ENCODE measurements at places on chromosomes 2 and 18.

- no peak for DNase-seq
Observed at GRCh38 chr2:205714058-205714776, 31.9 kb downstream of the NRP2 start.

DNA sequence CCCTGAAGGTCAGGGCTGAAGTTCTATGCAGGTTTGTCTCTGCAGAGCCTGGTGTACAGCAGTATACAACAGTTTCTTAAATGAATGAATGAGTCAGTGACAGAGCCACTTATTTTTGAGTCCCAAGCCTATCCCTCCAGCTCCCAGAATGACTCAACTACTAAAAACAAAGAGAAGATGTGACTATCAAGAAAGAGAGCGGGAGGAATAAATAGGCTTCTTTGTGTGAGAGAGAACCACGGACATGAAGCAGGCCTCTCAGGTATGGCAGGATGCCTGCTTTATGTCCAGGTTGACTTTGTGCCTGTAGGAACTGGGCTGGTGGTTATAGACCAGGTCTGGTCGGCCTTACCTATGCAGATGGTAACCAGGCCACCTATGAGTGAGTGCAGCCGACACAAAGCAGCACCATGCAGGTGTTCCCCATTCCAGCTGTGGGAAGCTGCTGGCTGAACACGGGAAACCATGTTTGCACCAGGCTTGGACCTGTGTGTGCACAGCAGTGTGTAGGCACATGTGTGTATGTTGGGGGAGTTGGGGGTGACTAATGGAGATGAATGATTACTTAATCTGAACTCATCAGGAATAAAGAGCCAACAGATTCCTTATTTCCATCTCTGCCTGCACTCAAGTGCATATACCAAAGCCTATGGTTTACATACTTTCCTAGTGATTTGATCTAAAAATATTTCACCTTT is 171.0 kb downstream of the OSR1 start:
- DNase-seq: no peak

GRCh38 chr2:158199928-158200650 is 98.4 kb downstream of the UPP2 start:
- no peak for DNase-seq

DNA sequence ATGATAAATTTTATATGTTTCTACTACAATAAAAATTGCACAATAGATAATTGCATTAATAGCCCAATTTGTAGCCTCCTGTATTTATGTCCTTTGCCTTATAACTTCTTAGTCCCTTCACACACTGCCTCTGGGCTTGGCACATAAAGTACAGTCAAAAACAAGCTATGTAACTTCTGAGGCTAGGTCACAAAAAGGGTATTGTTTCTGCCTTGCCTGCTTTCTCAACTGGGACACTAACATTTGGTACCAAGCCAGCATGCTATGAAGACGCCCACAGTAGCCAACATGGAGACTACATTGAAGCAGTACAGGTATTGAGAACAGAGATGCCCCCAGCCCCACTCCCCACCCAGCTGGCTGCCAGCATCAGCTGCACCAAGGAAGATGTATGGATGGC is 5.4 kb upstream of the SLC3A1 start:
- DNase-seq: no peak

DNA sequence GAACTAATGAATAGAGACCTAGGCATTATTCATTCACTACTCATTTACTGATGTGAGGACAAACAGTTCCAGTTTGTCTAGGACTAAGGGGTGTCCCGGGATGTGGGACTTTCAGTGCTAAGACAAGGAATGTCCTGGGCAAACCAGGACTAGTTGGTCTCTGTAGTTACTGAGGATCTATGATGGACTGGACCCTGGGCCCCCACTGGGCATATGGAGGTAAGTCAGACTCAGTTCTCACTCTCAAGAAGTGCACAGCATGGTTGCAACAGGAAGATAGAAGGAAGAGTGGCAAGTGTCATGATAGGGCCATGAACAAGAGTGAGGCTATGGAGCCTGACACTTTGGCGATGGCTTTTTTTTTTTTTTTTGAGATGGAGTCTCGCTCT is 128.2 kb downstream of the MYCN start:
- DNase-seq: no peak

DNA sequence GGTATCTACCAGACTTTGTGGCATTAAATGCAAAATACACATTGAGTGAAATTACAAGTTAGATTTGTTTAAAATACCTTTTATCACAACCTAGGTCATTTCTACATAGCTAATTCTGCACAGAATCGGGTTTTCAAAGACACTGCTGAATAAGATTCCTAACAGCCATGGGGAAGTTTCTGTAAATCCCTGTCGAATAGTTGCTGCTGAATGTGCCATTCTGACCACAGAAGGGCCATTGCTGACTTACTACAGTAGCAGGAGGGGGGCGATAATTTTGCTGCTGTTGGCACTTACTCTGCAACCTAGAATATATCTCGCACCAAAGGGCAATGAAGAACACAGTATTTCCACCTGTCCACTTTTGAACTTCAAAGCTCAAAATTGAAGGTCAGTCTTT is 232.8 kb downstream of the TCF4 start:
- no peak for DNase-seq

DNA sequence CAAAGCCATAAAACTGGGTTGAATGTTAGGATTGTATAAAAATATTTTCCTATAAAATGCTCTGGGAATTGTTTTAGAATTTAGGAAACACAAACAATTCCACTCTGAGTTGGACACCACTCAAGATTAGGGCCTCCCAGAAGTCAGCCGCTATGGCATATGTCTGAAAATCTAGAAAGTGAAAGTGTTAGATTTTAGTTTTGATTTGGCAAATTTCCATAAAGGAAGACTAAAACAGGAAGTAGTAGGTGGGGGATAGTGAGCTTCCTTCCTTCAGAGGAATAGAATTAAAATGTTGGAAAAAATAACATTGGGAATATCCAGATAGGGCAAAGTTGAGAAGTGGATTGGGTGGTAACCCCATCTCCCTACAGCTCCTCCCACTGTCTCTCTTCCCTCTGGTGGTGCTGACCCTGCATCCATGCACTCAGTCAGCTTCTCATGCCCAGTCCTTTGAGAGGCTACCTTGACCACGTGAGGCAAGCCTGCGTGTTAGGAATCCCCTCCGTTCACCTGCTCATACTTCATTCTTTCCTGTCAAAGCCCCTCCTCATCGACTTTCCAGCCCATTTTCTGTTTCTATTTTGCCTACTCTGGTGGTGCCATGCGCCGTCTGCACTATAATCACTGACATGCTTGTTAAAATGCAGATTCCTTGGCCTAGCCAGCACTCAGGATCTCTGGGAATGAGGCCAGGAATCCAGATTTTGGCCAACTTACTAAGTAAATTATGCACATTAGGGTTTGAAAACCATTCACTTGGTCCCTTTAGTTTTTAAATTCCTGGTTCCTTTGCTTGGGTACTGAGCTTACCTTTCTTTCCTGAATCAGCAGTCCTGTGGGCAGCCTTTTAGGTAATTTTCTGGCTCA is 83.5 kb downstream of the POLE4 start:
- DNase-seq: no peak

DNA sequence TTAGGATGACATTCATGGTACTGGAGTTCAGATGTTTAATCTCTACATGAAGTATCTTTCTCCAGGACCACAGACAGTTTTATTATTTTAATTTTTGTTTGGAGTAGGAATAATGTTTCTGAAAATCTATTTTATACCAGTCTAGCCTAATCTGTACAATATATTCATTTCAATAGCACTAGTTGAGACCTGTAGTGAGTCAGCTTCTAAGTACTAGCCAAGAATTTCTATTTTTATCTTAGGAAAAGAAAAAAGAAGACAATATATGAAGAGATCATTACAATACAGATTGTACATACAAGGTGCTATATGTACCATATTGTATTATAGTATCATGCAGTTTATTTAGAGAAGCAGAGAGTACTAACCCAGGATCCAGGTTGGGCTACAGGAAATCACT is 826.9 kb upstream of the PIK3C3 start:
- DNase-seq: no peak

GRCh38 chr2:136107051-136108033 is 10.6 kb downstream of the CXCR4 start:
- no peak for DNase-seq

DNA sequence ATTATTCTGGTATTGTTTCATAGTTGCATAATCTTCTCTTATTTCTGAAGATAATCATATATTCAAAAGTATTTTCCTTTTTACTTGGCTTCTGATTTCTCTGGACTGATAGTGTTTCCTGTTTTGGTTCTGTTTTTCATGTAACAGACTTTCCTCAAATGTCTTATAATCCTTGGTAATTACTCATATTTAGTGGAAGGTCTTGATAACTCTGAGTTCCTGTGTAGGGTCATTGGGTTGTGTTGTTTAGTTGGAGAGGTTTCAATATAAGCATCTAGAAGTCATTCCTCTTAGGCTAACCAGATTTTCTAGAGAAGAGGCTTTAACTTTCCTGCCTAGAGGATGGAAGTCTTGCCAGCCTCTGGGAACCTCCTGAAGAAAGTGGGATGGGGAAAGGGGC is 23.8 kb downstream of the MFSD6 start:
- DNase-seq: no peak

DNA sequence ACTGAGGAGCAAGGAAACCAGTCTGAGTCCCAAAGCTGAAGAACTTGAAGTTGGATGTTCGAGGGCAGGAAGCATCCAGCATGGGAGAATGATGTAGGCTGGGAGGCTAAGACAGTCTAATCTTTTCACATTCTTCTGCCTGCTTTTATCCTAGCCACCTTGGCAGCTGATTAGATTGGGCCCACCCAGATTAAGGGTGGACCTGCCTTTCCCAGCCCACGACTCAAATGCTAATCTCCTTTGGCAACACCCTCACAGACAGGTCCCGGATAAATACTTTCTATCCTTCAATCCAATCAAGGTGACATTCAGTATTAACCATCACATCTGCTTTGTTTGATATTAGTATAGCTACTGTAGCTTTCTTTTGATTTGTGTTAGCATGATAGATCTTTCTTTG is 27.1 kb downstream of the VRK2 start:
- DNase-seq: no peak

- peak; percentile 8 for DNase-seq
Observed at GRCh38 chr2:215619022-215619958, 183.4 kb upstream of the FN1 start.

All from stimulated activated CD4-positive, alpha-beta T cell treated with anti-CD3 and anti-CD28 coated beads, Interleukin-4, amount 100 ng/mL, for 48 hours (primary cell).